Stimulated activated CD4-positive, alpha-beta T cell treated with anti-CD3 and anti-CD28 coated beads, Interleukin-1b, Interleukin-23, amount 100 ng/mL, for 1 hour (primary cell): ENCODE measurements at places on chromosomes 11 and 22.

DNA sequence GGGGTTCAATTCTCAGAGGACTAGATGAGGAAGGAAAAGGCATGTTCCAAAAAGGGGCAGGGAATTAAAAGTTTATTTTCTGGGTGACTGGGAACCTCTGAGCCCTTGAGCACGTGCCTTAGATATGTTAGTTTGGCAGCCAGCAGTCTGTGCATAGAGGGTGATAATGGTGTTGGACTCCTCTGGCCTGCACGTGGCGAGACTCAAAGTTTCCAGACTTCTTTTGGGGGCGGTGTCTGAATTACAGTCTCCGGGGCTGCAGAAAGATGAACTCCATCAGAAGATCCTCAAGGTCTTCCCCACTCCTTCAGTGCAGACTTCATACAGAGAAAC, 861 bp upstream of the ZNRF3 start:
- no peak for DNase-seq

- DNase-seq = no peak
These were observed 23.0 kb downstream of the CRKL start for GRCh38 chr22:20940186-20940651.

DNA sequence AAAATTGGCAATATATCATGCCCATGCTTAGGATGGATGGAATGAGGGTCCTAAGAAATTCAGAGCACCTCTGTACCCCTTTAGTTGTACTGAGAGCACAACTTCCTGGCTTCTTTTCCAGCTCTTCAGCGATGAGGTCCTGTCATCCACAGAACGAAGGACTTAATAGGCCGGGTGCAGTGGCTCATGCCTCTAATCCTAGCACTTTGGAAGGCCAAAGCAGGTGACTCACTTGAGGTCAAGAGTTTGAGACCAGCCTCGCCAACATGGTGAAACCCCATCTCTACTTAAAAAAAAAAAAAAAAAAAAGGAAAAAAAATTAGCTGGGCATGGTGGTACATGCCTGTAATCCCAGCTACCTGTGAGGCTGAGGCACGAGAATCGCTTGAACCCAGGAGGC, 125.3 kb upstream of the BMAL1 start:
- no peak for DNase-seq

- no peak for DNase-seq
These were observed 42.2 kb downstream of the PDE2A start for GRCh38 chr11:72631806-72632731.

DNA sequence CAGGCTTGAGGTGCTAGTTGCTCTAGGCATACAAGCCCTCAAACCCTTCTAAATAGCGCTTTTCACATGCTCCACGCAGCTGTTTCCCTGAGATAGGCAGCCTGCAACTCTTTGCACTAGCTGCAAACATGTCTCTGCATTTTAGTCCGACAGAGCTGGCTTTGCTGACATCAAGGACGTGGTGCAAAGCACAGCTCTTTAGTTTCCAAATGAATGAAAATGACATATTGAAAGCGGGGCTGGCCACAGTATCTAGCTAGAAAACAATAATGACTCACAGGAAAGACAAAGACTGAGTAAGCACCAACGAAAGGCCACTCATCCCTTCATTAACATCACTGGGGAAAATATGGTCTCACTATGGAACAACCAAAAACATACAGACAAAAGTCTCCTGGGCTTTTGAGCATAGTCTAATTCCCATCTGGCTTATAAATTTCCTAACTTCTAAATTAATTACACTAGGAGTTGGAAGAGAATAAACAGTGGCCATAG, 15.3 kb upstream of the ZC3H12C start:
- no peak for DNase-seq

GRCh38 chr22:17035246-17035645, 27.2 kb upstream of the GAB4 start:
- no peak for DNase-seq

- DNase-seq = no peak
These were observed 79.7 kb upstream of the LINC01488 start for GRCh38 chr11:69401715-69402114.

DNA sequence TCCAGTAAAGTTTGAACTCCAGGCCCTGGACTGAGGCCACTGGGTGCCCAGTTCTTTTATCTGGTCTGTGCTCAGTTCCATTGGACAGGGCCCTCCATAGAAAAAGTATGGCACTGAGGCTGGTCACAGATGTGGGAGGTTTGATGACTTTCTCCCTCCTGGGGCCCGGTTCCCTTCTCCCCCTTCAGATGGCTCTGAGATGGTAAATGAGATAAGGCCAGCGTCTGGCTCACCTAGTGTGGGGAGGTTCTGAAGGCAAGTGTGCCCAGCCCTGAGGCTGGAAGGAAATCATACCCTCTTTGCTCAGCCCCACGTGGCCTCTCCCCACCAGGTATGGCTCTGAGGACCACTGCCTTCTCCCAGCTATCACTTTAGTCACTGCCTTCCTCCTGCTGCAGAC, 1.5 kb upstream of the CLDN5 start:
- DNase-seq = no peak

- no peak for DNase-seq
These were observed 704.1 kb upstream of the CCDC90B start for GRCh38 chr11:83990160-83990733.
